ENCODE measurements at places on chromosomes 5 and 9.

- no peak for DNase-seq
These were observed 97.8 kb upstream of the RUFY1 start for GRCh38 chr5:179452356-179453230.

DNA sequence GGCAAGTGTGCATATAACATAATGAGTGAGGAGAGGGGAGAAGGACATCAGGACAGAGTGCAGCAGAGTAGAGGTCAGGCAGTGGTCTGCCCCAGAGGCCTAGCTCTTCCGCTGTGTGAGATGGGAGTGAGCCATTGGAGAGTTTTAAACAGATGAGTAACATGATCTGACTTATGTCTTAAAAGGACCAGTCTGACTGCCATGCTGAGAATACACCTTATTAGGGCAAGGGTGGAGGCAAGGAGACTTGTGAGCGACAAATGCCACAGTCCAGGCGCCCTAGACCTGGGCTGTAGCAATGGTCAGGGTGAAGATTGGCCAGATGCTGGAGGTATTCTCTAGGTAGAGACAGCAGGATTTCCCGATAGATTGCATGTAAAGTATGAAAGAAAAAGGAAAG lies 83.1 kb downstream of the WWC1 start:
- no peak for DNase-seq

GRCh38 chr9:137967280-137967953 lies 89.8 kb downstream of the CACNA1B start:
- no peak for DNase-seq

DNA sequence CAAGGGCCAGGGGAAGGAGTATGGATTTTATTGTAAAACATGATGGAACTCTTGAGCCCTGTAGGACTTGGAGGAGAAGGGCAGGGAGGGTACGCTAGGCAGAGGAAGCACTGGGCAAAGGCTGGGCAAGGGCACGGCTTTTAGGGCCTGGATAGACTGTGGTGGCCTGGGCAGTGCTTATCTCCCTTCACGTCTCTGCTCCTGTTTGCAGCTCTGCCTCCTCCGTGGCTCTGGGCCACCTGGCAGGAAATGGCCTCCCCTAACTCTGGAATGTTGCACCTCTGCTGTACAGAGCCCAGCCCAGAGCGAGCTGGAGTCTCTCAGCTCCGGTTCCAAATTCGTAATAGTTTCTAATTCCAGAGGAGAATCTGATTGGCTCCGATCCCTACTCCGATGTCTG lies 12.2 kb upstream of the STC2 start:
- DNase-seq: no peak

DNA sequence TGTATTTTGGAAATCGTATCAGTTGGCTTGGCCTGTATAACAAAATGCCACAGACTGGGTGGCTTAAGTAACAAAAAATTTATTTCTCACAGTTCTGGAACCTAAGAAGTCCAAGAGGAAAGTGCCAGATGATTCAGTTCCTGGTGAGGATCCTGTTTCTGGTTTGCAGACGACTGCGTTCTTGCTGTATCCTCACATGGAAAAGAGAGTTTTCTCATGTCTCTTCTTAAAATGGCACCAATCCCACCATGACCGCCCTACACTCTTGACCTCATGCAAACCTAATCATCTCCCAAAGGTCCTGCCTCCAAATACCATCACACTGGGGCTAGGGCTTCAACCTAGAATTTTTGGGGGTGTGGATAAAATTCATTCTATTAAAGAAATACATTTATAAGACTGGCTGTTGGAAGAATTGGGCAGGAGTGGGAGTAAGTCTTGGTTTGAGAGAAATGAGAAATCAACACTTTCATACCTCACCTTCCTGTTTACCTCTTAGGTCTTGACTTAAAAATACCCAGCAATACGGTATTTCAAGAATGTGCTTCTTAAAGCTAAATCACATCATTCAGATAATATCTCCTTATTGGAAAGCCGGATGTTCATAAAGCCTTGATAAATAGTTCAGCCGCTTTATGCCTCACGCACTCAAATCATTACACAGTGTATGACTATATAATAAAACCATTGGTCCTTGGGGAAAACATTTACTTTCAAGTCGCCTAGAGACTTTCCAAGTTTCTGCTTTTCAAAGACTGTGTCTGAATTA lies 28.7 kb downstream of the PTTG1 start:
- no peak for DNase-seq

DNA sequence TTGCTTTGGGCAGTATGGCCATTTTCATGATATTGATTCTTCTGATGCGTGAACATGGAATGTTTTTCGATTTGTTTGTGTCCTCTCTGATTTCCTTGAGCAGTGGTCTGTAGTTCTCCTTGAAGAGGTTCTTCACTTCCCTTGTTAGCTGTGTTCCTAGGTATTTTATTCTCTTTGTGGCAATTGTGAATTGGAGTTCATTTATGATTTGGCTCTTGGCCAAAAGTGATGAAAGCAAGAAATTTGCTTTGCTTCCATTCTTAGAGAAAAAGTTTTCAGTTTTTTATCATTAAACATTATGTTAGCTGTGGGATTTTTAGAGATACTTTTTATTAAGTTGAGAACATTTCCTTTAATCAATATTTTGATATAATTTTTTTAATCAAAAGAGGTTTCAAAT lies 203.5 kb downstream of the TAF11L14 start:
- no peak for DNase-seq

- DNase-seq: no peak
These were observed 47.0 kb upstream of the CLK4 start for GRCh38 chr5:178673801-178674295.

DNA sequence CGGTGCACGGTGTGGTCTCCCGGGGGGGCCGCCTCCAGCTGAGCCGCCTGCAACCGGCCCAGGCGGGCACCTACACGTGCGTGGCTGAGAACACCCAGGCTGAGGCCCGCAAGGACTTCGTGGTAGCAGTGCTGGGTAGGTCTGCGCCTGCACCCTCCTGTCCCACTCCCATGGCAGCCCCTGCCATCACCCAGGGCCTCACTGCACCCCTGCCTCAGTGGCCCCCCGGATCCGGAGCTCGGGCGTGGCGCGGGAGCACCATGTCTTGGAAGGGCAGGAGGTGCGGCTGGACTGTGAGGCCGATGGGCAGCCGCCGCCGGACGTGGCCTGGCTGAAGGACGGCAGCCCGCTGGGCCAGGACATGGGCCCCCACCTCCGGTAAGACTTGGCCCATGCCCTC lies 53.8 kb upstream of the ASS1 start:
- no peak for DNase-seq

DNA sequence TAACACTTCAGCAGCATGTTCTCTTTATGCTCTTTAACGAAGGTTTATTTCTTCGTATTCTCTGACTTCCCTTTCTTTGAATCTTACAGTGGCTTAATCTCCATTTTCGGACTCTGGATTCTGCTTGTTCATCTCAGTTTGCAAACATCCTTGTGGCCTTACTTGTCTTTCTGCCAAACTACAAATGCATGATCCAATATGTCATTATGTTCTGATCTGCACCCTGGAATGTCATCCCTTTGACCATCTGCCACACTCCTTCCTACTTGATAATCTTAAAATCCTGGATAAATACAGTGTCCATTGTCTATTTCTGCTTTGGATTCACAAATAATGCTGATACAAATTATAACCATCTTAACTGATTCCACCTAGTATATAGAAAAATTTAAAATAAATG lies 499.2 kb downstream of the CDH18 start:
- no peak for DNase-seq

Measured in naive B cell (primary cell).